Naive B cell (primary cell): ENCODE measurements at places on chromosomes 4 and X. TPM values are rescaled to one million over a fixed set of nuclear protein-coding genes. Genes with fewer than 3 reads are reported as not detected.
A peak's percentile ranks its signal among the peaks of the same experiment; 100 is the strongest.

CENPVL2 gene
- polyA plus RNA-seq = not detected

TMEM35A gene
- polyA plus RNA-seq = not detected

PRICKLE3 gene
- 8.6 TPM for polyA plus RNA-seq

PAGE1 gene
- not detected for polyA plus RNA-seq

FAM90A26 gene
- not detected for polyA plus RNA-seq

CDKL2 gene
- polyA plus RNA-seq = not detected

DNA sequence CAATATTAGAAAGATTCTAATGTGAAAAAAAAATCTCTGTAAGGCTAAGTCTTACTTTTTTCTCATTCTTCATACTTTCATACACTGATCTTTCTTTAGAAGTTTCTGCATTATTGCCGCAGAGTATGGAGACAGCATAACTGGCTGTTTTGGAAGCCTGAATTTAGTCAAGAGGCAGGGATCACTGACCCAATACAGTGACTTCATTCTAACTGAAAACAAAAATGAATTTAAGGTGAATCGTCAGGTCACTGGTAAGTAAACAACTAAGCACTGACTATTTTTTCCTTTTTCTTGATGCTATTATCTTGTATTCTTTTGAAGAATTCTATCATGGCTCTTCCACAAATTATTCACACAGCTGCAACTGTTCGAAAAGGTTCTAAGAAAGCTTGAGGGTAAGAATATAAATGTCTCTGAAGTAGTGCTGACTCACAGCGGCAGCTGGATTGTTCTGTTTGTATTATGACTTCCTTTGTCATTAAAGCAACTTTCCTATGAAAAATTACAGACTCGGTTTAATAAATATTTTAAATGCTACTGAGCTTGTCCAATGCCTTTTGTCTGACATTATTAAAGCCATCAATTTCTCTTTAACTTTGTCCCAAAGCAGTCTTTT, 609.3 kb downstream of the FSTL5 start:
- no peaks in the 10 kb centered on the region for H3K27me3 ChIP-seq
- H3K4me3 ChIP-seq = no peak overlapping the region
- H3K36me3 ChIP-seq = no peaks in the 10 kb centered on the region
- H3K4me1 ChIP-seq = no peaks in the 10 kb centered on the region
- H3K27ac ChIP-seq = no peak overlapping the region

- no peaks in the 10 kb centered on the region for H3K27me3 ChIP-seq
- H3K27ac ChIP-seq = peak overlapping the region; percentile 35
- H3K4me1 ChIP-seq = no peaks in the 10 kb centered on the region
- DNase-seq = no peak
Observed at GRCh38 chr4:151147000-151147399, 47.6 kb downstream of the RPS3A start.

- H3K27ac ChIP-seq = no peak overlapping the region
- H3K4me1 ChIP-seq = no peaks in the 10 kb centered on the region
- H3K27me3 ChIP-seq = peaks cover 8% of the 10 kb centered on the region
- no peak for DNase-seq
Observed at GRCh38 chr4:185721190-185722028, 90.6 kb downstream of the SORBS2 start.

DNA sequence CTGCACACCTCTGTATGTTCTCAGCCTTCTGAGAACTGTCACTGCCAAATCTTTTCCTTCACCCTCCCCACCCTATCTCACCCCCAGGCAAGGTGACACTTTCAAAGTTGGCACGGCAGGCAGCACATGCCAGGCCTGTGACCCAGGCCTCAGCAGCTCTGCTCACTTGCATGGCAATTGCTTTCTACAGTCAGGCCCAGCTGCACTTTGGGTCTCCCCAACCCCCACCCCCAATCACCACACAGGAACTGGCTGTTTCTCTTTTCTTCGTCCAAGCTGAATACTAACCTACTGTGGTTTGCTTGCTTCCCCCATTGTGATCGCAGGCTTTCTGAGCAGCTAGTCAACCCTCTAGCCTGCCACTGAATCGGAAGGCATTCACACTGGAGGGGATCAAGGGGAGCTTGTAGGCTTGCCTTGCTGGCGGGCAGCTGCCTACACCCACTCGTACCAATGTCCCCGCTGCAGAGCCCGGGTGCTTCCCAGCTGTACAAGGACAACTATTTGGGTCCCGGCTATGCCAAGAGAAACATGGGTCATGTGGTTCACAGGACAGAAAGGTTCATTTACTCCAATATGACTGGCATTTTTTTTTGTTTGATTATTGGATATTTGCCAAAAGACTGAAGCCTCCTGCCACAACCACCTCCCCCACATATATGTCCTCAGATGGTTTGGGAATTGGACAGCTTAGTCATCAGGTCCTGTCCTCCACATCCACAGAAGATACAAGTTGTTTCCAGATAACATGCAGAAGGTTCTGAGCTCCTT, 28.1 kb downstream of the SLC25A43 start:
- H3K4me3 ChIP-seq = peak overlapping the region; percentile 33
- DNase-seq = peak; percentile 58
- peaks cover 4% of the 10 kb centered on the region for H3K36me3 ChIP-seq
- no peak overlapping the region for H3K27ac ChIP-seq
- peaks cover 18% of the 10 kb centered on the region for H3K4me1 ChIP-seq

DNA sequence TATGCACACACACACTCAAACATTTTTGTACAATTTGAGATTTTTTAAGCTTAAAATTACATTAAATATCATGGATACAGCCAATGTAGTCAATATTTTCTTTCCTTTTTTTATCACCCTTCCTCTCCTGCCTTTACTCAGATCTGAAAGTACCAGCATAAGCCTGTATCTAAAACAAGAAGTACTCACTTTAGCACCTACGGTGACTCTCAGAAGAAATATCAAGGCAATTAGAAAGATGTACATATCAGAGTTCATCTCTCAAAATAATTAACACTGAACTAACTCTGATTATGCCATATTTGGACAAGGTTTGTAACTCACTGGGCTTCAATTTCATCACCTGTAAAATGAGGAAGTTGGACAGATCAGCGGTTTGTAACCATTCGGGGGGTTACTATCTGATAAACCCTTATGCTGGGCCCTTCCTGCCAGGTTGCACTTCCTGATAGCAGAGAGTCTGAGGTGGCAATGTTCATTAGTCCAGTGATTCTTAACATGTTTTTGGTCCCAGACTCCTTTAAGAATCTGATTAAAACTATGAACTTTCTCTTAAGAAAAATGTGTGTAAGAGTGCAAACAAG, 5.7 kb upstream of the GPR174 start:
- no peaks in the 10 kb centered on the region for H3K27me3 ChIP-seq
- peak; percentile 74 for DNase-seq
- peak overlapping the region; percentile 91 for H3K27ac ChIP-seq

DNA sequence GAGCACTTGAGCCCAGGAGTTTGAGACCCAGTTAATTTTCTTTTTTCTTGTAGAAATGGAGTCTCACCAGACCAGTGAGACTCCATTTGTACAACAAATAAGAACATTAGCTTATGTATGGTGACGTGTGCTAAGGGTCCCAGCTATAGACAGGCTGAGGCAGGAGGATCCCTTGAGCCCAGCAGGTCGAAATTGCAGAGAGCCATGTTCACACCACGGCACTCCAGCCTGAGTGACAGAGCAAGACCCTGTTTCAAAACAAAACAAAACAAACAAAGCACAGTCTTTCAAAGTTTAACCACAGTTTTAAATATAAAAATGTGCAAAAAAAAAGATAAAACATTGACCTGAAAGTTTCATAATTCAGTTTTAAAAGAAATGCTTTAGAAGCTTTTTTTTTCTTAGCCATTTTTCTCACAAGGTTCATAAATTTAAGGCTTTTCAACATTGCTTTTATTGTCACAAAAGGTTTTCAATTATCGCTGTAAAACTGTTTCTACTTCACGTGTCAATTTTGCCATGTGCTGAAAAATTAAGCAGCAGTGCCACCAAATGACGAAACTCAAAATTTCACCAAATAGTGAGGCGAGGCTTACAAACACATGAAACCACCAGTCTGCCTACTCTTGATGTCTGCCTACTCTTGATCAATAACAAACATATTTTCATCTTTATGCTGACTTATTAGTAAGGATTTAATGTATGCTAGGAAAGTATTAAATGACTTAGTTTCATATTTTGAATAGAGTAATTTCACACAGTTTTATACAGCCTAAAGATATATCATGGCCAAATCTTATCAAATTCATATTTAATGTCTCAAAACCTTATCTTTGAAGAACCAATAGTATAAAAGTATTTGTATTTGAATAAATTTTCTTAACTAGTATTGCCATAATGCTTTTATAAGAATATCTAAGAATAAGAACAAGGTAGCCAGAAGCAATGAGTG, 126.3 kb downstream of the NEK1 start:
- H3K36me3 ChIP-seq = no peaks in the 10 kb centered on the region
- no peak overlapping the region for H3K27ac ChIP-seq
- peak; percentile 23 for DNase-seq
- H3K27me3 ChIP-seq = no peaks in the 10 kb centered on the region
- no peaks in the 10 kb centered on the region for H3K4me1 ChIP-seq

- no peak for DNase-seq
- peaks cover 9% of the 10 kb centered on the region for H3K4me1 ChIP-seq
- H3K4me3 ChIP-seq = no peak overlapping the region
- H3K36me3 ChIP-seq = no peaks in the 10 kb centered on the region
Observed at GRCh38 chrX:38796946-38797345, 4.3 kb upstream of the MID1IP1 start.

GRCh38 chr4:6732441-6733357, 16.7 kb downstream of the BLOC1S4 start:
- H3K27ac ChIP-seq = no peak overlapping the region
- H3K27me3 ChIP-seq = peaks cover 16% of the 10 kb centered on the region
- no peak overlapping the region for H3K4me3 ChIP-seq
- no peaks in the 10 kb centered on the region for H3K36me3 ChIP-seq
- H3K4me1 ChIP-seq = no peaks in the 10 kb centered on the region

- no peak for DNase-seq
- no peaks in the 10 kb centered on the region for H3K27me3 ChIP-seq
- H3K36me3 ChIP-seq = no peaks in the 10 kb centered on the region
- H3K4me1 ChIP-seq = no peaks in the 10 kb centered on the region
Observed at GRCh38 chrX:100315566-100315965, 94.5 kb downstream of the PCDH19 start.

DNA sequence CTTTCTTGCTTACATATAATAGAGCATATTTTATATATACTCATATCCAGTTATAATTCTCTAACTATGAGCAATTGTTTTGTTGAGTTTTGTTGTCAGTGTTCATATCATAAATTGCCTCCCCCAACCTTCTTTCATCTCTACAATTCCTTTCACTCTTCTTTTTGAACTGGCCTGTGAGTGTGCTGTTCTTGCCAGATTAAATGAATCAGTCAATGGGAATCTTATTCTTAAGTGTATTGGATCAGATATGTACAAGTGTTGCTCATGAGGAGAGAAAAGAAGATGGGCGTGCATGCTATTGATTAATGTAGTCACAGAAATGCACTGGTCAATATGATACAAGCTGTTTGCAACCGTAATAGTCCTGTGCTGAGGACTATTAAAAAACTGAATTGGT, 728.1 kb upstream of the MAGEB2 start:
- peaks cover 2% of the 10 kb centered on the region for H3K4me1 ChIP-seq
- H3K4me3 ChIP-seq = no peak overlapping the region
- no peak overlapping the region for H3K27ac ChIP-seq
- DNase-seq = no peak
- no peaks in the 10 kb centered on the region for H3K27me3 ChIP-seq
- H3K36me3 ChIP-seq = no peaks in the 10 kb centered on the region

DNA sequence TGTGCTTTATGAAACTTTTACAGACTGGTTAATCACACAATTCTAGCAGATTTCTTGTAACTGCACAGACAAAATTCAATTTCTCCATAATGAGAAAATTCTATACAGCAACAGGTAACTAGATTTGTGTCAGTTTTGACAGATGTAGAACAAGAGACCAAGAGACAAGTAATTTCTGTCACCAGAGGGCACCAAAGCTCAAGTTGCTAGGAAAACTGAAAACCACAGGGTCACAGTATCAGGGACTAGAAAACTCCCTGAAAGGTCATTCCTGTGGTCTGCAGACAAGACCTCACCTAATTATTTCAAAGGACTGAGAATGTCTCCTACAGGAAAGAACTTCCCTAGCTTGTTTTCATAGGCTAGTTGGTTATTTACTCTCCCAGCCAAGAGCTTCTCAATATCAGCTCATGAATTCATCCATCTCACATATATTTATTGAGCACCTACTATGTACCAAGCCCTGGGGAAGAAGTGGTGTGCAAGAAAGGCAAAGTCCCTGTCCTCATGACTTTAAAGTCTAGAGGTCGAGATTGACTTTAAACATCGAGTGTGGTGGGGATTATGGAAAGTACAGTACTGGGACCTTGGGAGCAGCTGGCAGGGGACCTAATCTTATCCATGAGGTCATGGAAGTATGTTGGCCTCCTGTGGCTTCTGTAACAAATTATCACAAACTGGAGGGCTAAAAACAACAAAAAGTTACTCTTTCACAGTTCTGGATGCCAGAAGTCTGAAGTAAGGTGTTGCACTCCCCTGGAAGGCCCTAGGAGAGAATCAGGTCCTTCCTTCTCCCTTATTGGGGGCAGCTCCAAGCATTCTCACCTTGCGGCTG, 47.8 kb upstream of the SETD7 start:
- H3K4me1 ChIP-seq = peaks cover 20% of the 10 kb centered on the region
- peaks cover 3% of the 10 kb centered on the region for H3K27me3 ChIP-seq
- H3K4me3 ChIP-seq = no peak overlapping the region
- H3K27ac ChIP-seq = no peak overlapping the region
- peak; percentile 22 for DNase-seq
- H3K36me3 ChIP-seq = no peaks in the 10 kb centered on the region

DNA sequence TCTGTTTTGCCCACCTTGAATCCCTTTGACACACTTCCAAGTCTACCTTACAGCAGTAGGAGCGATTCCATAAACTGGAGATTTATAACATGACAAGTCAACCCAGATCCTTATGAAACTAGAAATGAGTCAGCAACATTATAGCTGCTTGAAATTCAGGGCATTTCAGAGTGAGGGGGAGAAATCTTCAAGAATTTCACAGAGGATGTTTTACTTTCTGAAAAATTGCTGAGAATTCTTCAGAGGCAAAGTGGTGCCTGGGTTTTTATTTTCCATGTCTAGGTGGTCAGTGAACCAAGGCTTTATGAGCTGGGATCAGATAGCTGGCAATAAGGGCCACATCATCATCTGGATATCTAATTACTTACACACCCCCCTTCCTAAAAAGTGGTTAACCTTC, 119.8 kb downstream of the PPARGC1A start:
- H3K4me3 ChIP-seq = no peak overlapping the region
- H3K4me1 ChIP-seq = no peaks in the 10 kb centered on the region
- no peak for DNase-seq

DNA sequence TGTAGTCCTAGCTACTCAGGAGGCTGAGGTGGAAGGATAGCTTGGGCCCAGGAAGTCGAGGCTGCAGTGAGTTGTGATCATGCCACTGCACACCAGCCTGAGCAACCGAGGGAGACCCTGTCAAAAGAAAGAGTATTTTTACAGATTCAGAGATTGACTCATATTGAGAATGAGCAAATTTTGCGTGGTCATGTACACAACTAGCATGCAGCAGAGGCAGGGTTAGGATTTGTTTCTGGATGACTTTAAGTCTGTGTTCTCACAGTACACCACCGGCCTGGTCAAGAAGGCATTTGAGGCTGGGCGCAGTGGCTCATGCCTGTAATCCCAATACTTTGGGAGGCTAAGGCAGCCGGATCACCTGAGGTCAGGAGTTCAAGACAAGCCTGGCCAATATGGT, 44.8 kb upstream of the CBR4 start:
- no peak overlapping the region for H3K27ac ChIP-seq
- no peak for DNase-seq
- no peaks in the 10 kb centered on the region for H3K4me1 ChIP-seq
- H3K36me3 ChIP-seq = no peaks in the 10 kb centered on the region

GRCh38 chr4:6293097-6293445, 23.4 kb downstream of the WFS1 start:
- H3K4me3 ChIP-seq = no peak overlapping the region
- no peak for DNase-seq
- no peaks in the 10 kb centered on the region for H3K4me1 ChIP-seq
- no peak overlapping the region for H3K27ac ChIP-seq
